ENCODE measurements at places on chromosomes 7 and 10. TPM values are rescaled to one million over a fixed set of nuclear protein-coding genes. Genes with fewer than 3 reads are reported as not detected.

The TMEM60 gene
- 14.8 TPM for total RNA-seq

The MUC12 gene
- total RNA-seq: 0.54 TPM

The ALOX5 gene
- 46.4 TPM for total RNA-seq

The SLC12A9 gene
- 20.4 TPM for total RNA-seq

The NODAL gene
- 0.40 TPM for total RNA-seq

DNA sequence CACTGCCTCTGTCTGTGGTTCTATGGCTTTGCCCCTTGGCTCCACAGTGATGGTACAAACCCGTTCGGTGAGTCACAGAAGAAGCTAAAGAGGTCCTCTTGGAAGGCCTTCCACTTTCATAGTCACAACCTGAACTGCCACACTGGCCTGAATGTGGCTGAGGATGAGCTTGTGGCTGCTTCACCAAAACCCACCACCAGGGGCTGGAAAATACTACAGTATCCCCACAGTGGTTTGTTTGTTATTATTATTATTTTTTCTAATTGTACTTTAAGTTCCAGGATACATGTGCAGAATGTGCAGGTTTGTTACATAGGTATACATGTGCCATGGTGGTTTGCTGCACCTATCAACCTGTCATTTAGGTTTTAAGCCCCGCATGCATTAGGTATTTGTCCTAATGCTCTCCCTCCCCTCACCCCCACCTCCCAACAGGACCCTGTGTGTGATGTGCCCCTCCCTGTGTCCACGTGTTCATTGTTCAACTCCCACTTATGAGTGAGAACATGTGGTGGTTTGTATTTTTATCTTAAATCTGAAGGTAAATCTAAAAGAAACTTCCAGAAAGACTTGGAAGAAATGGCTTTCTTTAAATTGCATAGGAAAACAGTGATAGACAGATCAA is 160.8 kb upstream of the NPSR1 start:
- ATAC-seq: no peak

- no peak for ATAC-seq
Measured at GRCh38 chr7:29924684-29925083, 64.9 kb downstream of the SCRN1 start.

DNA sequence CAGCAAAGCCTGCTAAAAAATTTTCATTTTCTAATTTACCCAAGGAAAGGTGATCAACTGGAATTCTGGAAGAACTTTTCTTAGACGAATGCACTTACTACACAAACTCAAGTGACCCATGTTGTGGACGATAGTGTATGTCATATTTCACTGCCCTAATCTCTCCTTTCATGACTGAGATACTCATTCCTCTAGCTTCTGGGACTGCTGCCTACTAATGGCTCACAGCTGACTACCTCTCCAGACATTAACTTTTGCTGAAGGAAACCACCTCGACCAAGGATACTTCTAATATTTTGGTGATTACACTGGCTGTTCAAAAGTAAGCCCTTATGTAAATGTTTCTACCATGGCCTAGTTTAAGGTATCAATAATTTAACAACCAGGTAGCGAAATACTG is 959.9 kb upstream of the GHITM start:
- ATAC-seq: no peak

- no peak for ATAC-seq
Measured at GRCh38 chr10:9009505-9009904, 955.0 kb downstream of the GATA3 start.

GRCh38 chr7:101912716-101913110 is 95.3 kb downstream of the CUX1 start:
- no peak for ATAC-seq

DNA sequence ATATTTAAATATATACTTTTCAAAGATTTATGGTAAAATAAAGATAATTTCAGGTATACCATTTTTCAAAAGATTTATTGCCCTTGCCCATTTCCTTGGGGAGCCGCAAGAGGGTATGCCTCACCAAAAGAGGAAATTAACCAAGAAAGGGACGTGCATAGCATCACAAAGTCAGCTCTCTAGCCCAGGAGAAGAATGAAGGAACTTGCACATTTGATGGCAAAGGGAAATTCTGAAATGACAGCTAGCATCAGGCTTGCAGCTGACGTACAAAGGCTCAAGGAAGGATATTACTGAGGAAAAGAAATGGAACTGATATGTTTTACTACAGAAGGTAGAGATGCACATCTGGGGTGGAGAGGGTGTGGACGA is 93.6 kb upstream of the RSU1 start:
- no peak for ATAC-seq

DNA sequence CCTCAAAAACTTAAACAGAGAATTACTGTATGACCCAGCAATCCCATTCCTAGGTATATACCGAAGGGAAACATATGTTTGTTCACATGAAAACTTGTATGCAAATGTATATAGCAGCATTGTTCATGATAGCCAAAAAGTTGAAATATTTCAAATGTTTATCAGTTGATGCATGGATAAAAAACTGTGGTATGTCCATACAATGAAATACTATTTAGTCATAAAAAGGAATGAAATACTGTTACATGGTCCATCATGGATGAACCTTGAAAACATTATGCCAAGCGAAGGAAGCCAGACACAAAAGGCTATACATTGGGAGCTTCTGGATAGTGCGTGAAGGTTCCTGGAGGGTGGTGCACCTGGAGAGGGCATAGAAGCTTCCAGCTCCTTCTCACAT is 11.0 kb upstream of the TRA2A start:
- ATAC-seq: no peak

GRCh38 chr7:31456646-31457368 is 57.1 kb upstream of the ITPRID1 start:
- no peak for ATAC-seq
